Effector CD4-positive, alpha-beta T cell (primary cell): ENCODE measurements at places on chromosomes 4 and X.

DNA sequence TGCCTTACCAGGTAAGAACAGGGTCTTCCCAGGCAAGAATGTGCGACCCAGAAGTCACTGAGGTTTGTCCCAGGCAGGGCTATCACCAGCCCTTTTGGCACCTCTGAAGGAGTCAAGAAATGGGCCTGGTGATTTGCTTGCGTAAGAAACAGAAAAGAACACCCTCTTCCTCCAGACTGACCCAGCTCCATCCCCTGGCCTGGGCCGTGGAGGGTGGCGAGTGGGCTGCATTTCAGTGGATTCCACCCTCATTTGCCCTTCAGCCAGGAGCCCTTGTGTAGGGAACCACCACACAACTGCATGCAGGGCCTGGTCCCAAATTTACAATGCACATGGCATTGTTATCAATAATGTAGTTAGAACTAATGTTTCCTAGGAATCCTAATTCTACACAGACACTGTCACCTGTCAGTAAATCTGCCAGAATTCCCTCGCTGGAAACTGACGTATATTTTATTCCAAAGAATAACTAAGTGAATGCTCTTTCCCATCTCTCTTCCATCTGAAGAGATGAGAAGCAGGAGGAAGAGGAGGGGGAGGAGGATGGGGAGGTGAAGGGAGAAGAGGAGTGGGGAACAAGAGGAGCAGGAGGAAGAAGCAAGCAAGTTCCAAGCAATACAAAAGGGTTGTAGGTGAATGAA, 46.6 kb downstream of the TSPAN5 start:
- no peak for DNase-seq

DNA sequence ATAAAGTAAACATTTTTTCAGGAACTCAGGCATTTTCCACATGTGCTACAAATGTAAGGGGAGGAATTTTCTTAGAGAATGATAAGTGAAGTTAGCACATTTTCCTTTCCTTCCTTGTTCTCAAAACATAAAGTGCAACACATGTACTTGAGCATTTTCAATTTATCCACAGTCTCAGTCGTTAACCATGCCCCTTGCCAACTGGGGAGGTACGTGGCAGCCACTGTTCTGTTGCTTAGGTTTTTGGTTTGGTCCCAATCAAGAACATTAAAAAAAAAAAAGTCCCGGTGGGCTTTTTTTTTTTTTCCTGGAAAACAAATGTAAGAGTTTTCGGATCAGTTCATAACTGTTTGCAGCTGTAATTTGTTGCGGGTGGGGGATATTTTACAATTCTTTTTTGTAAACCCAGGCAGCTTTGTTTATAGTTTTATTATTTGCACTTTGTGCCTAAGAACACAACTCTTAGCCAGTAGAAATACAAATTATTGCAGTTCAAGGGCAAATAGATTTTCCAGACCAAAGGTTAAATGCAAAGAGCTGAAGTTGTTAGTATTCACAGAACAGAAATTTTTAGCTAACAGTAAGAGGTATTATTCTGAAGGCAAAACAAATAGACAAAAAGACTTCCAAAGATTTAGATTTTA, 112.1 kb upstream of the NAP1L5 start:
- DNase-seq = no peak

DNA sequence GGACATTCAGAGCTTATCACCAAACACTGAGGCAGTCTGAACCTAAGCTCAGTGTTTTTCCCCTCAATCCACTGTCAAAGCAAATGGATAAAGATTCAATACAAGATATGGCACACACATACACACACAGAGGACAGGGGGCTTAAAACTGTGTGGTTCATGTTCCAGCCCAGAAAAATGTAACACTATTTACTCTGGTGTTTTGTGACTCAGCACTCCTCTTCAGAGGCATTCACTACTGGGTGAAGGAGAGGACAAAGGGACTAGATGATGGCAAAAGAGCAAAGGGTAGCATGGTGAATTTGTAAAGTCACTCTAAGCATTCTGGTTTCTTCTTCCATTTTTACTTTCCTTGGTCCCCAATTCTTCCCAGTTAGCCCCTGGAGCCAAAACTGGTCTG, 120.3 kb downstream of the ARHGEF9 start:
- no peak for DNase-seq

DNA sequence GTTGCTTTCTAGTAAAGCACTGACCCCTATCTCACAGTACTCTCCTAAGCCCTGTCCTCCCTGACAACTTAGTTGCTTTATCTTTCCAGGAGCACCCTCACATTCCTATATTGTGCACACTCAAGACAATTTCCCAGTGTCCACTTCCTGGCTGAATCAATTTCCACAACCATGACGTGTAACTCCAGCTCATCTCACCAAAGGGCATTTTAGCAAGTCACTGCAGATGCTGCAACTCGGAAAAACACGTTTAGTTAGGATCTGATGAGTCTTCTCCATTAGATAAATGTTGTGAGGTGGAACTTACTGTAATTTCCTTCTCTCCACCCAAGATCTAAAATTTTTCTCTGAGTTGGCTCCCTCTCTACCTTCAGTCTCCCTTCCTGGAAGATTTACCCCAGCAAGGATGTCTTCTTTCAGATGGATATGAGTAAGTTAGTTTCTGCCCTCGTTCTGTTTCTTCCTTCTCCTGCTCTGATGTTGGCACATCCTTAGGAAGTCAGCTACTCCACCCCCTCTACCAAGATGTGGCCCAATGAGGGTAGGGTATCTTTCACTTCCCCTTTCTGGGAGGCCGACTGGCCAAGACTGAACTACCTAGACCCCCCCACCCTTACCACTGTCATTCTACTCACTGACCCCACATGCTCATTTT, 28.8 kb upstream of the IL13RA1 start:
- DNase-seq = no peak

DNA sequence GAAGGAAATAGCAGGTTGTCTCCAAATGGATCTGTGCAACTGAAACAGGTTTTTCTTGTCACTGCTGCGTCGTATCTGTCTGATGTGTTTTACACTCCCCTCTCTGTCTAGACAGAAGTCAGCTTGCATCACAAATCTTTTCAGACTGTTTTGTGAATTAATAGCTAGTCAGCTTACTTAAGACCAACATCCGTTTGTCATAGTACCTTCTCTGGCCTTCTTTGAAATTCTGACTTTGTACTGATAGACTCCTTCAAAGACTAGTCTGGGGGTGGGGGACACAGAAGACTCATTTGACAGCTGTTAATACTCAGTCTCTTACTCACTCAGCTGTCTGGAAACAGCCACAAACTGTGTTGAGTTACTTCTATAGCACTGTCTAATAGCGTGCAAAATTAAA, 197.8 kb downstream of the PALLD start:
- no peak for DNase-seq

GRCh38 chr4:149980941-149981340, 97.3 kb upstream of the DCLK2 start:
- DNase-seq = peak; percentile 13
